Activated effector memory CD4-positive, alpha-beta T cell treated with anti-CD3 and anti-CD28 coated beads, Interleukin-2, amount 50 U/mL, for 16 hours (primary cell): ENCODE measurements at places on chromosomes 7 and 10.
A peak's percentile ranks its signal among the peaks of the same experiment; 100 is the strongest.

DNA sequence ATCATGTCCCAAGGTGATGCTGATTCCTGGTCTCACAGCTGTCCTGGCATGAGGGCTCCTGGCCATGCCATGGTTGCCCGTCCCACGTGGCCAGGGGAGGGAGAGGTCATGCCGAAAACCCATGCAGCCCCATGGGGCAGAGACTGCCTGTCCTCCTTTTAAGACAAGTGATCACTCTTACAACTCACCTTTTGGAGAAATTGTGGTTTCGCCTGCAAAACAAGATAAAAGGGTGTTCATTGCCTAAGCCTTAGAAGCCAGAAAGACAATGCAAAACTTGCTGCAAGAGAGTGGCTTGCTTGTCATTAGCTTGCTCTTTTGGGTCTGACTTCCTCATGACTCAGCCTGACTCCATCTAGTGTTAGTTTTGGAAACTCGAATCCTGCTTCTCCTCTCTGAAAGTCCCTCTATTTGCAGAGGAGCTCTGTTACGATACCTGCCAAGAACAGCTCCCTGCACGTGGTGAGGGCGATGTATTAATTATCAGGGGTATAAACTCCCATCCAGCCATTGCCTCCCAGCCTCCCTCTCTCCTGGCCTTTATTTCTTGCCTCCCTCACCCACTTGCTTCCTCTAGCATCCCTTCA, 26.7 kb downstream of the TMEM273 start:
- no peak for DNase-seq

DNA sequence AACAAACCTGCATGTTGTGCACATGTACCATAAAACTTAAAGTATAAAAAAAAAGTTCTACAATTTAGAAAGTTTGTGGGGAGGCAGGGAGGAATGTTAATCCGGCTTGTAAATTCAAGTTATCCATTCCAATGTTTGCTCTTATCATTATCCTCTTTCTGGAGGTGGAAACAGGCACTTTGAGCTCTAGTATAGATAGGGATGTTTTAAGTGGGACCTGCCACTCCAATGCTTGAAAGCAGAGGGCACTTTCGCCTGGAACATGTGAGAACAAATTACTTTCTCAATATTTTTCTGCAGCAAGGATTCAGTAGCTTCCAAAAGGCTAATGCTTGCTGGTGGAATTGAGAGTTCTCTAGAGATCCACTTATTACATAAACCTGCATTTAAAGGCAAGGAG, 45.6 kb downstream of the FEZF1 start:
- DNase-seq = no peak

GRCh38 chr7:140342727-140343514, 55.4 kb downstream of the SLC37A3 start:
- no peak for DNase-seq

- DNase-seq = no peak
Measured at GRCh38 chr7:26388256-26388655, 96.6 kb downstream of the SNX10 start.

DNA sequence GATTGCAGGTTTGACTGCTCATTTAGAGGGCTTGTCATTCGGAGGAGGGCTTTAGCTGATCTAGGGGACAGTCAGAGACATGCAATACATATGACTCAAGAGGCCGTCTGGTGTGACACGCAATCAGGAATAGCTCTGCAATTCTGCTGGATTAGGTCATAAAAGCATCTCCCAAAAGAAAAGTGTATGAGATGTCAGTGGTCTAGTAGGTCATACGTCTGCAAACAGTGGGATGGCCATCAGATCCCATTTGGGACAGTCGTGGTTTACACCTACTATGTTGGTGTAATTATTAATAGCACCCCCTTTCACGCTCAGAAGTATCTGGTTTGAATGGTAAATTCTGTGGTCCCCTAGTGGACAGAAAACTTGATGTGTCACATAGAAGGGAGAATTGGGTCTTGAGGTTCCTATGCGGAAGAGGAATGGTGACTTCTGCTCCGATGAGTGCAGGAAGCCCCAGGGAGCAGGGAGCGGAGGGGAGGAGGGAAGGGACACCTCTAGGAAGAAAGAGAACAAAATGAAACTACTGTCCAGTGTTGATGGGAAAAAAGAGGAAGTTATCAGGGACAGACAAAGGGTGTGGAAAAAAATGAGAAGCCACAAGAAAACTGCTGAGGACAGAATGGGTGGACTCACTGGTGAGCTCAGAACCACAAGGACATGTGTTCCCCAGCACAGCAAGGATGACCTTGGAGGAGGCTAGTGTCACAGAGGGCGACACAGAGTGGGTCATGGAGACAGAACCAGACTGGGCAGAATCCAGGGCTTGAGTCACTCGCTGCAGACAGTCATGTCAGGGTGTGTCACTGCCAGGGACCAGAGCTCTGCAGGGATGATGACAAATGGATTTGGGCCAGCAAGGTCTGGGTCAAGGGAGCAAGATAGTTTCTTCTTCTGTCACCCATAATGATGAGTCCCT, 59.9 kb downstream of the MAP3K8 start:
- no peak for DNase-seq

DNA sequence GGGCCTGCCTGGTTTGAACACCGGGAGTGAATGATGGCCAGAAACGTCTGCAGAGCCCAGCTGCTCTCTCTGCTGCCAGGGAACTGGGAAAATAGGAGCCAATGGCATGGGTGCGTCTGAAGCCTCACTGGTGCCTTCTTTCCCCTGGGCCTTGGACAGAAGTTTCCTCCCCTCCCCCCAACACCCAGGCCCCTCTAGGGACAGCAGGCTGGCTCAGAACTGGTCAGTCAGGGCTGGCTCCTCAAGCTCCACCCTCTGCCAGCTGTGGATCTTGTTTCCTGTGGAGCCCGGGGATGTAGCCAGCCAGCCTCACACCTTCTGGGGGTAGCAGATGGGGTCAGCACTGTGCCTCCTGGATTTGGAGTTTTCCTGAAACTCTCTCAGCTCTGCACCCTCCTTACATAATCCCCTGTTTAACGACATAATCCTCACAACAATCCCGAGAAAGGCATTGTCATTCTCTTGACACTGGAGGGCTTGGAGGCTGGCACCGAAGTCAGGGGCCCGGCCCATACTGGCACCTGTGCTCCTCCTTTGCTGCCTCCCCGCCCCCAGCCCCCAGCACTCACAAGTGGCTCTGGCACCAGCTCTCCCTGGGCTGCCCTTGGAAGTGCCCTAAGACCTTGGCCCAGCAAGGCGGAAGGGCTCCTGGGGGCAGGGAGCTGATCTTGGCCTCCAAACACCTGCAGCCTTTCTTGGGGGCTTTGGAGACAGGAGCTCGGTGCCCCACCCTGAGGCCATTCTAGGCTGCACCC, 5.7 kb downstream of the LDB3 start:
- DNase-seq = no peak

- DNase-seq = no peak
Measured at GRCh38 chr7:28269700-28270361, 89.2 kb upstream of the JAZF1 start.

- DNase-seq = no peak
Measured at GRCh38 chr7:138864667-138865066, 66.7 kb upstream of the ATP6V0A4 start.

- no peak for DNase-seq
Measured at GRCh38 chr10:111348076-111348475, 271.2 kb downstream of the ADRA2A start.

DNA sequence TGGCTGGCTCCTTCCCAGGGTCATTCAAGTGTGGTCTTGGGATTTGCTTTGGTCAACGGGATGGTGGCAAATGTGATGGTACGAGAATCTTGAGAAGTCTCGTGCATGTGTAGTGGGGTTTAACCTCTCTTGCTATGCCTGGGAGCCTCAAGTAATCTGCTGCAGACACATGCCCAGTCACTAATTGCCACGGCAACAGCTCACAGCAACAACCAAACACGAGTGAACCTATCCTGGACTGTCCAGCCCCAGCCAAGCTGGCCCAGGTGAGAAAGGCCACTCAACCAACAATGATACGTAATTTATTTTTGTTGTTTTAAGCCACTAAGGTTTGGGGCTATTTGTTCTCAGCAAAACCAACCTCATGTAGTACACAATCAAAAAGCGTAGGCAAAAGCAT, 38.1 kb upstream of the DDC start:
- no peak for DNase-seq

- DNase-seq = no peak
Measured at GRCh38 chr7:48168159-48168558, 3.1 kb upstream of the ABCA13 start.

GRCh38 chr10:5198386-5198785, 1.7 kb downstream of the AKR1C4 start:
- DNase-seq = no peak

DNA sequence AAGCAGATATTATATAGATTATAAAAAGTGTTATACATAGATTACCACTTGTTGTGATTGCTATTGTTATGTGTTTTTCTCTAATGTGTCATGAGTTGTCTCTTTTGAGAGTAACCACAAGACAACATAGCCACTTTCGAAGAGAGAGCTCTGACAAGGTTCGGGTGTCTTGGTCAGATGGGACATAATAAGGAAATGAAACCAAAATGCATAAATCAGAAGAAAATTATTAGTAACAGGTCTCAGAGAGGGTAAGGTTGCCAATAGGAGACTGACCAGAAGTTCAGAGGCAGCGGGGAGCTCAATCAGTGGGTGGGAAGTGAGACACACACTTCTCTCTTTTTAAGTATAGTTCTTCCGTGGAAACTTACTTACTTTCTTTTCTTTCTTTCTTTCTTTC, 639.2 kb upstream of the POT1 start:
- no peak for DNase-seq

DNA sequence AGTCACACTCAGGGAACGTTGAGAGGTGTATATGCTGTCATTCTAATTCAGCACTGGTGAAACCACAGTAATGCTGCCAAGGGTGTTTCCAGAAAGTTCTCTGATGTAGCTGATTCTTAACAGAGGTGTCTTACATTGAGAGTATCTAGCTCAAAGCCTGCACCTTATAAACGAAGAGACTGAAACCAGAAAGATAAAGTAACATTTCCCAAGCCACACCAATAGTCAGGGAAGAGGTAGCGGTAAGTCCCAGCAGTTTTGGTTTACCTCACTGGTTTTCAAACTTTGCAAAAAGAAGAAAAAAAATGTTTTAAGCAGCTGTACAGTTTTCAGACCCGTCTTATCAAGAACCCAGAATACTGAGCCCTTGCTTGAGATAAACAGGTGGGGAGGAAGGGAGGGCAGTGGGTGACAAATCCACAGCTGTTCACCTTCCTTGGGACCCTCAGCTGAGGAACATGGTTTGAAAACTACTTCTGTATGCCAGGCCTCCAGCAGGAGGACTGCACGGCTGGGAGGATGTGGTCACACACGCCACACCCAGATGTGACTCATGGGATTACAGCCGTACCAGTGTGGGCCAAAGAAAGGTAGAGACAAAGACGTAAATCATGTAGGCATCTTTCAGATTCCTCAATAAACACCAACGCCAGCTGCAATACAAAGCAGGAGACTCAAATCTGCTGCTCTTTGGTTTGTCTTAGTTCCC, 63.9 kb upstream of the GSDME start:
- peak; percentile 92 for DNase-seq

DNA sequence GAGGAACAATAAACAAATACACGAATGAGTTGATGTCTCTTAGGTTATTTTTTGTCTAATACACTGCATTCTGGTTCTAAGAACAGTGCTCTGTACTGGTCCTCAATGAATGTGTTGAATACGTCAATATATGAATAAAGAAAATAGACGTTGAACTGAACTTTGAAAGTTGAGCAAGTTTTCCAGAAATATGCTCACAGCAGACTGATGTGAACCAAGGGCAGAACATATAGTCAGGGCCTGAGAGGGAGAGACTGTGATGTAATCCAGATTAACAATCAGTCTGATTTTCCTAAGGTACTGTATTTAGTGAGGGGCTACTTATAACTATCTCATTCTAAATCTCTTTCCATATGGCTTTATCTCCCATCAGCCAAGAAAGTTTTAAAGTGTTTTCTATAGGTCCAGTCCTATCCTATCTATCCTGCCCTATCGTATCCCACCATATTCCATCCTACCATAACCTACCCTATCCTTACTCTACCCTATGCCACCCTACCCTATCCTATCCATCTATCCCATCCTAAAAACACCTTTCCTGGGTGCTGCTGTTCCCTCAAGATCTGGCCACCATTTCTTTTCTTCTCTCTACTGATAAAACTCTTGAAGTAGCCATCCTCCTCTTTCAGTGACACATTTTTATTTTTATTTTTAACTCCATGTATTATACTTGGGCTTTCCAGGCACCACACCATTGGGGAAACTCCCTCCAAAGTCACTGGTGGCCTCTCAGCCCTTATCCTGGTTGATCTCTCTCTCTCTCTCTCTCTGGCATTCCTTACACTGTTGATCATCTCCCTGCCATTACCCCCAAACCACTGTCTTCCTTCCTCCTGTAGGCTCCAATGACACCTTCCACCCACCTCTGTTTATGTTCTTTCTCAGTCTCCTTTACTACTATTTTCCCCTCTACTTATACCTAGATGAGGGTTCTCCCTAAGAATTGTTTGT, 212.3 kb upstream of the SLC26A5 start:
- no peak for DNase-seq

- no peak for DNase-seq
Measured at GRCh38 chr7:75987805-75988567, 6.4 kb downstream of the TMEM120A start.

- peak; percentile 71 for DNase-seq
Measured at GRCh38 chr10:93813507-93814465, 56.0 kb downstream of the LGI1 start.

GRCh38 chr10:70054902-70055301, 2.3 kb downstream of the MACROH2A2 start:
- no peak for DNase-seq

GRCh38 chr10:103659674-103660363, 166.3 kb downstream of the NEURL1 start:
- peak; percentile 81 for DNase-seq

GRCh38 chr7:109206196-109206595, 636.5 kb downstream of the DNAJB9 start:
- no peak for DNase-seq

- DNase-seq = no peak
Measured at GRCh38 chr10:121880895-121881294, 46.9 kb downstream of the ATE1 start.

DNA sequence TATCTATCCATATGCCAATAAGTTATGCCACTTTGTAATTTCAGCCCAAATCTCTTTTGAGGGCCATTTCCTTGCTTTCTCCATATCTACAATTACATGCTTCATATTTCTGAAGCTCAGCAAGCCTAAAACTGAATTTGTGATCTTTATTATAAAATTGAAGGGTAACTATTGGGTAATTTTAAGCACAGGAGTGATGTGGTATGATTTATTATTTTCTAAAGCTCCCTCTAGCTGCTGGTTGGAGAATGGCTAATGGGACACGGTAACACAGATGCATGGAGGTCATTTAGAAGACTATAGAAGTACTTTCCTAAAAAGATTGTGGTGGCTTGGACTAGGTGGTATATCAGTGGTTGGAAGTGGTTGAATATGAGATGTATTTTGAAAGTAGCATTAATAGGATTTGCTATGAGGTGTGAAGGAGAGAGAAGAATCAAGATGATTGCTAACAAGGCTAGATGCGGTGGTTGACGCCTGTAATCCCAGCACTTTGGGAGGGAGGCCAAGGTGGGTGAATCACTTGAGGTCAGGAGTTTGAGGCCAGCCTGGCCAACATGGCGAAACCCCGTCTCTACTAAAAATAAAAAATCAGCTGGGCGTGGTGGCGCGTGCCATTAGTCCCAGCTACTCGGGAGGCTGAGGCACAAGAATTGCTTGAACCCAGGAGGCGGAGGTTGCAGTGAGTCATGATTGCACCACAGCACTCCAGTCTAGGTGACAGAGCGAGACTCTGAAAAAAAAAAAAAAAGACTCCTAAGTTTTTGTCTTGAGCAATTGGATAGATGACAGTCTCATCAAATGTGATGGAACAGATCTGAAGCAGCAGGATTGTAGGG, 13.9 kb downstream of the KLHDC10 start:
- DNase-seq = no peak
